ENCODE measurements at places on chromosomes 2 and 18. TPM values are rescaled to one million over a fixed set of nuclear protein-coding genes. Genes with fewer than 3 reads are reported as not detected.

Gene GAD1
- 0.23 TPM for total RNA-seq

Gene PPP1R1C
- 0.38 TPM for total RNA-seq

Gene VWC2L
- not detected for total RNA-seq

Gene RPRM
- not detected for total RNA-seq

Gene SALL3
- total RNA-seq: not detected

Gene UGT1A10
- not detected for total RNA-seq

Gene KDSR
- 17.8 TPM for total RNA-seq

Gene C2orf66
- 0.08 TPM for total RNA-seq

Gene ARHGAP28
- total RNA-seq: 7.0 TPM

Gene AGXT
- total RNA-seq: not detected

Gene DYNAP
- total RNA-seq: not detected

Gene TMEM169
- 0.47 TPM for total RNA-seq
